ENCODE measurements at places on chromosomes 7 and 10. TPM values are rescaled to one million over a fixed set of nuclear protein-coding genes. Genes with fewer than 3 reads are reported as not detected.

C7orf57 gene
- polyA plus RNA-seq: not detected

IFIT1B gene
- not detected for polyA plus RNA-seq

NEUROG3 gene
- 1.3 TPM for polyA plus RNA-seq

COBL gene
- 12.6 TPM for polyA plus RNA-seq

SEMA3C gene
- 8.4 TPM for polyA plus RNA-seq

MAGI2 gene
- polyA plus RNA-seq: 1.1 TPM

ZNF365 gene
- not detected for polyA plus RNA-seq

Measured in sigmoid colon (tissue), 7 donors.